Activated naive CD4-positive, alpha-beta T cell (primary cell): ENCODE measurements at places on chromosomes 16 and 17.

GRCh38 chr17:4453812-4454591 is 20.3 kb downstream of the SPNS3 start:
- DNase-seq: no peak

GRCh38 chr17:69928611-69929010 is 146.4 kb upstream of the KCNJ16 start:
- no peak for DNase-seq

DNA sequence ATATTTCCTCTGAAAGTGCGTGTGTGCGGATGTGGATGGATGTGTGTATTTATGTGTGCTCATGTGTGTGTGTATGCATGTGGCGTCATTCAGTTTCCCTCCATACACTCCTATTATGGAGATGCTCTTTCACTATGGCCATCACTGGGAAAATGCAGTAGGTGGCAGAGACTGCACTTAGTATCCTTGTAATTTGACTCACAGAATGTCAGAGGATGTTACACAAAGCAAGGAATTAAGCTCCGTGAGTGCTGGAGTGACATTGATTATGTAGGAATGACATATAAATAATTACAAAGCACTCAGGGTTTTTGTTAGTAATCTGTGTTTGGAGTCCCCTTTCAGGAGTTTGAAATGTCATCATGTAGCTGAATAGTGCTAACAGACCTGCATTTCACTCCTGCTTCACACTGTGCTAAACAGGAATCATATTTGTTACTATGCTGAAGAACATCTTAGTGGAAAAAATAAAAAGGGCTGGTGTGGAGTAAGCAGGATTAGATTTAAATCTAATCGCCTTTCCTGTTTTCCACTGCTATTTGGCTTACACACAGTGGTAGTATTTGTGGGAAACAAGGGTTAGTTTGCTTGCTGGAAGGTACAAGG is 59.6 kb downstream of the HS3ST4 start:
- DNase-seq: no peak

GRCh38 chr17:16247586-16247984 is 30.6 kb downstream of the PIGL start:
- DNase-seq: no peak

DNA sequence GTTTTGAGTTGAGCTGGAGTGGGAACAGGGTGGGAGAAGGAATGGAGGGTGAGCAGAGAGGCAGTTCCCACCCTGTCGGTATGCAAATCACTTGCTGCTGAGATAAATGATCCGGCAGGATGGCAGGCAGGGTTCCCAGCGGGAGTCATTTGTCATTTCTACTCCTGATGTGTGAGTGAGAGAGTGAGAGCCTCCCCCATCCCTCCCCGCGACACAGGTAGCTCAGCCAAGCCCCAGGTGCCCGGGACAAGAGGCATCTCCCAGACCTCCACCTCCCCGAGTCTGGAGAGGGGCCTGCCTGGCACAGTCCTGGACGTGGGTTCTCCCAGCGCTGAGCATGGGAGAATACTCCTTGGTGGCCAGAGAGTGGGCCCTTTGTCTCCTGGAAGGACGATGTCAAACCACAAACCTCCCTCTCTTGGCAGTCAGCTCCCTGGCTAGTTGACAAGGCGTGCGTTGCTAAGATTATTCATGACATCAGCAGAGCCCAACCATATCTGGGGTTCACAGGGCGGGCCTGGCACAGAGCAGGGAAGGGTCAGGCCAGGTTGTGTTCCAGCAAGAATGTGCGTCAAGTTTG is 33.7 kb upstream of the TNRC6C start:
- no peak for DNase-seq

DNA sequence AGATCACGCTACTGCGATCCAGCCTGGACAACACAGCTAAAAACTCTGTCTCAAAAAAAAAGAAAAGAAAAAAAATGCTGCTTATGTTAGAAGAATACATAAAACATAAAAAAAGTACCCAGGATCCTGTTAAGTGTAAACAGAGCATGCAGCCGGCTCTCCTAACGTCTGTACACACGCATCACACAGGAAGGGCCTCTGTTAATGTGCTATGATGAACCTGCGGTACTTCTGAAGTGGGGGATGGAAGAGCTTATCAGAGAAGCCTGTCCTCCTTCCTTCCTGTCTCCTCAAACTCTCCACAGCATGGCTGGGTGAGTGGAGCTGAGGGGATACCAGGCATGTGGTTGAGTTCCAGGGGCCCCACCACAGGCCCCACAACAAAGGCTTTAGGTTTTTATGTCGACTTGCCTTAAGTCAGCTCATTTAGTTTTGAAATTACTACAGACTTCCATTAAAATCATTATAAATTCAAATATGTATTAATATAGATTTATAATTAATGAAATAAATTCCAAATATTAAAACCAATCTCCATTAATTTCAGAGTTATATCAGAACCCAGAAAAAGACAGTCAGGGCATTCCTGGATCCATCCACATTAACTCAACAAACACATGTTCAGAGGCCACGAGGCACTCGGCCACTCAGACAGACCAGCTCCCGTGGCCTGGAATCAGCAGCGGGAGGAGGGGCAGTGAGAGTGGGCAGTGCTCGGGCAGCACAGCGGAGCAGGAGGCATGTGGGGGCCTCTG is 11.7 kb downstream of the CCDC57 start:
- no peak for DNase-seq

GRCh38 chr17:64277831-64278562 is 14.9 kb upstream of the TEX2 start:
- DNase-seq: no peak
